Metanephros (tissue), 2 donors: ENCODE measurements at places on chromosomes 6 and 20. TPM values are rescaled to one million over a fixed set of nuclear protein-coding genes. Genes with fewer than 3 reads are reported as not detected.

POU5F1 gene
- total RNA-seq, result 11.4 TPM

FRK gene
- 9.6 TPM for total RNA-seq

FAM217A gene
- total RNA-seq, result 0.29 TPM

TTLL9 gene
- total RNA-seq, result 2.0 TPM

PRDM13 gene
- total RNA-seq, result not detected

GMEB2 gene
- 14.0 TPM for total RNA-seq

GJA10 gene
- total RNA-seq, result not detected

MYCT1 gene
- 15.0 TPM for total RNA-seq

SEMG1 gene
- not detected for total RNA-seq

SLC17A9 gene
- 1.3 TPM for total RNA-seq

CDH26 gene
- total RNA-seq, result 6.4 TPM

HSPA1B gene
- 1,232 TPM for total RNA-seq

TGM2 gene
- total RNA-seq, result 57.3 TPM

HTR1E gene
- total RNA-seq, result 0.93 TPM

RBBP8NL gene
- 0.93 TPM for total RNA-seq

NRSN2 gene
- 19.0 TPM for total RNA-seq

GHRH gene
- total RNA-seq, result not detected

SLPI gene
- total RNA-seq, result 2.8 TPM

BNIP5 gene
- 0.58 TPM for total RNA-seq

IL17F gene
- total RNA-seq, result not detected

OR2H2 gene
- total RNA-seq, result not detected

LYRM4 gene
- total RNA-seq, result 19.3 TPM

GTF3C6 gene
- 21.3 TPM for total RNA-seq

C20orf144 gene
- total RNA-seq, result not detected

PRSS35 gene
- total RNA-seq, result 21.8 TPM
